Activated naive CD4-positive, alpha-beta T cell (primary cell): ENCODE measurements at places on chromosomes 16 and 17.

GRCh38 chr17:43979011-43979410 lies 25.3 kb upstream of the PYY start:
- no peak for DNase-seq

DNA sequence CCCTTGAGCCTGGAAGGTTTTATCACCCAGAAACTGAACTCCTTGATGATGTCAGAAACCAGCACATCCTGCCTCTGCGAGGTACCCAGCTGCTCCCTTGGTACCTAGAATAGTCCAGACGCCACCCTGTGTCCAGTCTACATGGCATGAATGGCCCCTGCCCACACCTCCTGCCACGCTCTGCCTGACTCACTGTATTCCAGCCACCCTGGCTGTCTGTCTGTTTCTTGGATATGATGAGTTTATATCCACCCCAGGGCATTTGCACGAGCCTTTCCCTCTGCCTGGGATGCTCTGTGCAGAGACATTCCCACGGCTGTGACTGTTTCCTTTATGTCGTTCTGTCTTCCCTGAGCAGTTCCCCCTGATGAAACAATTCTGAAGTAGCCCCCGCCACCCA lies 68.7 kb downstream of the CRISPLD2 start:
- DNase-seq = no peak

- DNase-seq = peak; percentile 13
These were observed 12.9 kb upstream of the ELAC2 start for GRCh38 chr17:13030459-13031300.

- no peak for DNase-seq
These were observed 71.5 kb downstream of the TAOK1 start for GRCh38 chr17:29461483-29462206.

- DNase-seq = no peak
These were observed 9.9 kb upstream of the LCAT start for GRCh38 chr16:67953641-67954375.

DNA sequence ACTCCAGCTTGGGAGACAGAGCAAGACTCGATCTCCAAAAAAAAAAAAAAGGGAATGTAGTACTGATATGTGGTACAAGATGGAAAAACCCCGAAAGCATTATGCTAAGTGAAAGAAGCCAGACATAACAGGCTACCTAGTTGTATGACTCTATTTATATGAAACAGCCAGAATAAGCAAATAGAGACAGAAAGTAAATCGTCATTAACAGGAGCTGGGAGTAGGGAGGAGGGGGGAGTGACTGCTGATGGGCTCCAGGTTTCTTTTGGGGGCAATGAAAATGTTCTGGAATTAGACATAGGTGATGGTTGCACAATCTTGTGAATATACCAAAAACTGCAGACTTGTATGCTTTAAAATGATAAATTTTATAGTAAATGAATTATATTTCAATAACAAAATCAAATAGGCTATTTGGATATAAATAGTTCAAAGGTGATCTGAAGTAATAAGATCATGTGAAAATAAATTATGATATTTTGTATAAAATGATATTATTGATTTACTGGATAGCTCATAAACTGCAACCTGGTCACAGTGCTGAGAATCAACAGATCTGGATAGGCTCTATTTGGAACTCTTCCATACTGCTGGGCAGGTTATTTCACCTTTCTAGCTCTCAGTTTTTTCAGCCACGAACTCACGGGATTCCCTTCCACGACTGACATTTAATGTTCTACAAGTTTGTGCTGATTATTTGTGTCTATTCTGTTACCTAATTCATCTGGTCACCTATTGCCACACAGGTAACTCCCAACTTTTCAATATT lies 27.1 kb downstream of the ZNF652 start:
- DNase-seq = no peak

DNA sequence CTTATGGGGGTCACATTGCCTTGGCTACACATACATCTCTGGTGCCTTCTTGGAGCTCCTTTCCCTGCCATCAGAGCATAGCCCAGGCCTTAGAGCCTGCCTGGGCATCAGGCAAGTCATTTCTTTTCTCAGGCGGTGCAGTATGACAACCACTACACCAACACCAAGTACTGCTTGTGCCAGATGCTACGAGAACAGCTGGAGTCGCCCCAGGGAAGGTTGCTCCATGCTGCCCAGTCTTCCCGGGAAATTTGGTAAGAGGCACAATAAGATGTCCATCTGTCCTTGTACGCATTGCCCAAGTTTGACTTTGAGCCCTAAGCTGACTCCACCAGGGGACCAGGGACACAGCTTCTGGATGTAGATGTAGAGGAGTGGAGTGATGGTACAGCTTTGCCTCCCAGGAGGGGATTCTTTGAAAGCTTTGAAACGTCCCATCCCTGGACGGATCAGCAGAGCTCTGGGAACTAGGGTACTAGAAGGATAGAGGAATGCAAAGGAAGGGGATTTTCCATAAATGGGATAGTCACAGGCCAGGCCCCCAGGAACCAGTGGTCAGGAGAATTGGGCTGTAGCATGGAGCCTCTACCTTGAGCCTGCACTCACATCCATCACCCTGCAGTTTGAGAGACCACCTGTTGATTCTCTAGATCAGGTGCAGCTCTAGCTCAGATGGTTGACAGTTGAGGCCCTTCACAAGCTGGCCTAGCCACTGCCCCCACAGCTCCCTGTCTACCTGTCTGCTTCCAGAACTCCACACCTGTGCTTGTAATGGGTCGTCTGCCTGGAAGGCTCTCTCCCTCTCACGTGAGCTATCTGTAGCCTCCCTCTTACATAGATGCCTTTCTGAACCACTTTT lies 11.0 kb upstream of the NFATC3 start:
- DNase-seq = no peak

DNA sequence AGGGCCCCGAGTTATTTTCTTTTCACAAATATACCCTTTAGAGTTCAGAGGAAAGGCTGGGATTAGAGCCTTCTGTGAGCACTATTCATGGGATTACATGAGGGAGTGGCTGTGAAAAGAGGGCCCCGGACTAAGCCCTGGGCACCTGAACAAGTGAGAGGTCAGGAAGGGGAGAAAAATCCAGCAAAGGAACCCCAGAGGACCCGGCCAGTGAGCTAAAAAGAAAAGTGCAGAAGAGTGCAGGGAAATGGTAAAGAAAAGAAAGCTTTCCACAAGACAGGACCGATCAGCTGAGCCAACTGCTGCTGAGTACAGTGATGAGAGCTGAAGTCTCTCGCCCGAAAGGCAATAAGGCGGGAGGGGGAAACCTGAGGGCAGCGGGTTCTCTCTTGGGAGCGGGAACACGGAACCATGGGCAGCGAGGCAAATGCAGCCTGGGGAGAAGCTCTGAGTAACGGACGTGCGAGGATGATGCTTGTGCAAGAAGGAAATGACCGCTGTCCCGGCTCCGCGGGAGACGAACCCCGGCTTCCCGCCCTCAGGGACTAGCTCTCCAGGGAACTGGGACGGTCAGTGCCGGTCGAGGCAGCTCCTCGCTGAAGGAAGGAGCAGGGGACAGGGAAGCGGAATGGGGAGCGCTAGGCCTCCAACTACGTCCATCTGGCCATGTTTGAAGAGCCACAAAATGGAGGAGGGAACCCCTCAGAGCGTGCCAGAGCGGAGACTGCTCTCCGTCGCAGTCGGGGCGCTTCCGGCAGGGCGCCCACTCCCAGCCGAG lies 665 bp upstream of the ALDH3A2 start:
- DNase-seq = no peak

GRCh38 chr17:4938069-4938491 lies 1.8 kb downstream of the SLC25A11 start:
- DNase-seq = no peak

GRCh38 chr17:79921411-79922115 lies 82.3 kb upstream of the CBX4 start:
- no peak for DNase-seq

DNA sequence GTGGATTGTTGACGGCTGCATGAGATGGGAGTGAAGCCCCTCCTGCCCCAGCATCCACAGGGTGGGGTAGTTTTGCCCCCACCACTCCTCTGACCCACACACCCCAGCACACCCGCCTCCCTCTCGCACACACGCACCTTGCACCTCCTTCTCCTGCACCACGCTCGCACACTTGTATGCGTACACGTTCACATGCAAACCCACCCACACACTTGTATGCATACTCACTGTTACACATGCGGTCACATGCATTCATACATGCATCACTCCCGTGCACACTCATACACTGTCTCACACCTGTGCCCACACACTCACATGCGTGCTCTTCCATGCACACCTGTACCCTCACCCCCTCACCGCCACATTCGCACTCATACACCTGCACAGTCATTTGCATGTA lies 70.5 kb upstream of the CIBAR2 start:
- no peak for DNase-seq

- DNase-seq = no peak
These were observed 2.5 kb upstream of the STARD3 start for GRCh38 chr17:39634384-39634871.

DNA sequence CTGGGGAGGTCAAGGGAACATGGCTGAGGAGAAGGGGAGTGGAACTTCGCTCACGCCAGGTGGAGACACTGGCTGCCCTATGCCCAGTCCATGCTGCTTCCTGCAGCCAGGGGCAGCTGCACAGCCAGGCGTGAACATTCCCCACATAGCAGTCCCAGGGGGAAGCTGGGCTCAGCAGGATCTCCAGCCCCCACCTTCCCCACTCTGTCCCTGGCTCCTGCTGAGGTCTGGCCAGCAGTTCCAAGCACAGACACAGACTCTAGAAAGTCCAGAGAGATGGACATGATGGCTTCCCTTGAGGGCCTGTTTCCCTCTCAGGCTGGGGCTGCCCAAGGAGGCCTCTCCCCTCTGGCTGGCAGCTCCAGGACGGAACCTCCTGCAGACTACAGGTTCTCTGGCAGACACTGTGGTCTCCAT lies 9.3 kb downstream of the JUP start:
- no peak for DNase-seq

DNA sequence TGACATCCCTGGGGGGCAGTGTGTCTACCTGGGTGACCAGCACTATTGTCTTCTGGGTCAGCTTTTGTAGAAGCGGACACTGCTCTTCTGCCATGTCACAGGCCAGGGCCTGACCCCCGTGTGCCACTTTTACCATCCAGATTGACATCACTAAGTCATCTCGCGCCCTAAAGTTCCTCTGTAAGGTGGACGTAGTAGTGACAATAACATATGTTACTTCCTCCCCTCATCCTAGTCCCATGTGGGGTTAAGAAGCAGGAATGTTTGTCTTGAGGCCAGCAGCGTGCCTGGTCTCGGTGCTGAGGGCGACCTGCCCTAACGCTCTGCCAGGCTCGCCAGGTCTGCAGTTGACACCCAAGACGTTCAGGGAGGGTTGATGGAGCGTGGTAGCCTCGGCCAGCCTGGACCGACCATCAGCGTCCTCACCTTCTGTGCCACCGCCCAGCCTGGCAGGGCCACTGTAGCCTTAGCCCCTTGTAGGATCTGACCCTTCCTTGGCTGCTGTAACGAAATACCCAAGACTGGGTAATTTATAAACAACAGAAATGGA lies 20.7 kb downstream of the GAA start:
- DNase-seq = no peak

DNA sequence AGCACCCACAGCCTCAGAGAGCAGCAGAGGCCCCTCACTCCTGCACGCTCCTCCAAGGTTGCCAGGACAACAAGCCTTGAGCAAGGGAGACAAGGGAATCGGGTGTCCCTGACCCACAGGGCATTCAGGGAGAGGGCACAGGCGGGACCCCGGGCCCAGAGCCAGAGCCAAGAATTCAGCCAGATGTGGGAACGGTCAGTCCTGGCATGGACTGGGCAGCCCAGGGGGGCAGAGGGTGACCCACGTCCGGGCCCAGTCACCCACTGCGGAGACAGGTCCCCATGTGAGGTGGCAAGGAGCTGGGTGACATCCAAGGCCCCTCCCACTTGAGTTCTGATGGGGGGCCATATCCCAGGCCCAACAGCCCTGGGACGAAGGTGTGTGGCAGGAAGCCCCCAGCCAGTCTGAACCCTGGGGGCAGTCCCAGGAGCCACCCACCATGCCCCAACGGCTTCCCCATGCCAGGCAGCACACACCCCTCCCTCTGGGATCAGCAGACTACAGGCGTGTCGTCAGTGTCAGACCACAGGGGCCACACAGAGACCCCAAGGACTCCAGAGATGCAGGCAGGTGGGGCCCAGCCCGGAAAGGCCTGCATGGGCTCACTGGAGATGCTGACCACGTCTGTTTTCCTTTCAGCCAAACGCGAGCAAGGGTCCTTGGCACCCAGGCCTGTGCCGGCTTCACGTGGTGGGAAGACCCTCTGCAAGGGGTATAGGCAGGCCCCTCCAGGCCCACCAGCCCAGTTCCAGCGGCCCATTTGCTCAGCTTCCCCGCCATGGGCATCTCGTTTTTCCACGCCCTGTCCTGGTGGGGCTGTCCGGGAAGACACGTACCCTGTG lies 23.0 kb downstream of the USP6 start:
- no peak for DNase-seq

GRCh38 chr16:2811703-2812471 lies 5.2 kb upstream of the PRSS21 start:
- no peak for DNase-seq

- DNase-seq = no peak
These were observed 14.6 kb upstream of the CIBAR2 start for GRCh38 chr16:85126705-85127378.

- DNase-seq = no peak
These were observed 445.3 kb upstream of the MAF start for GRCh38 chr16:80045861-80046260.

DNA sequence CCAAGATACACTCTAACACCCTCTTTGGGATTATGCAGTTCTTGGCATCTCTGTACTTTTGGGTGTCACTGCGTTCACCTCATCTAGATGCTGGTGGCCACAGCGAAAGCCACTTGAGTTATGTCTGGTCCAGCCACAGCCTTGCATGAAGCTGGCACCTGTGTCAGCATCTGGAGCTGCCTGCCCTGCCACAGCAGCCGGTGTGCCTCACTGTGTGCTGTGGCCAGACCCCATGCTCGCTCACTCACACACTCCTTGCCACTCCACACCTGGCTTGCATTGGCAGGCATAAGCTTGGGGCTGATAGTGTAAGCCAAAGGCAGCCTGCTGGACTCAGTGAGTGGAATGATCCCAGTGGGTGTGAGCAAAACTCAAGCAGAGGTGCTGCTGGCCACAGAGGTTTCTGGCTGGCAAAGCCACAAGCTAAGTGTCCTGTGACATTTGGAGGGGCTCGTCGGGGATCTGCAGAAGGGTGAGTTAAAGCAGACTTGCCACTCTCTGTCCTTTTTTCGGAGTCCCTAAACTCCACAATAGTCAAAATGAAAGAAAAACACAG lies 442.7 kb upstream of the CDH8 start:
- no peak for DNase-seq

DNA sequence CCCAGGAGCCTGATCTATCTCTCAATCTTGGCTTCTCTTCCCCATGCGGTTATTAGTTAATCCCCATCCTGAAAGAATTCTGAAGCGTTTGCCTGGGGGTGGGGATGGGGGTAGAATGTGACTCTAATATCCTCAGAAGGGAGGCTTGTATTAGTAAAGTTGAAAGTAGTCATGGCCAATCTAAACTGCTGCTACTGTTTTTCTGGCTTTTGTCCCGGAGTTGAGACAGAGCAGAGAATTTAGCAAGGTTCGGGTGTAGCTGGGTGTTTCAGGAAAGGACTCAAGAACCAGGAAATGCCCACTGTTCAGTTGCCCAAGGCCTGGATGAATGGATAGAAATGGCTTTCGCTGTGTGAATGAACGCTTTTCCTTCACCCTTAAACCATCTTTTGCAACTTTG lies 17.6 kb upstream of the ITGAM start:
- no peak for DNase-seq

- no peak for DNase-seq
These were observed 256.1 kb downstream of the BCAS3 start for GRCh38 chr17:60933739-60934138.
